Activated CD4-positive, alpha-beta T cell treated with anti-CD3 and anti-CD28 coated beads, Interleukin-2, amount 50 U/mL, for 1 hour (primary cell): ENCODE measurements at places on chromosomes 11 and 22.

- DNase-seq = no peak
Observed at GRCh38 chr22:17982572-17983141, 41.7 kb downstream of the MICAL3 start.

DNA sequence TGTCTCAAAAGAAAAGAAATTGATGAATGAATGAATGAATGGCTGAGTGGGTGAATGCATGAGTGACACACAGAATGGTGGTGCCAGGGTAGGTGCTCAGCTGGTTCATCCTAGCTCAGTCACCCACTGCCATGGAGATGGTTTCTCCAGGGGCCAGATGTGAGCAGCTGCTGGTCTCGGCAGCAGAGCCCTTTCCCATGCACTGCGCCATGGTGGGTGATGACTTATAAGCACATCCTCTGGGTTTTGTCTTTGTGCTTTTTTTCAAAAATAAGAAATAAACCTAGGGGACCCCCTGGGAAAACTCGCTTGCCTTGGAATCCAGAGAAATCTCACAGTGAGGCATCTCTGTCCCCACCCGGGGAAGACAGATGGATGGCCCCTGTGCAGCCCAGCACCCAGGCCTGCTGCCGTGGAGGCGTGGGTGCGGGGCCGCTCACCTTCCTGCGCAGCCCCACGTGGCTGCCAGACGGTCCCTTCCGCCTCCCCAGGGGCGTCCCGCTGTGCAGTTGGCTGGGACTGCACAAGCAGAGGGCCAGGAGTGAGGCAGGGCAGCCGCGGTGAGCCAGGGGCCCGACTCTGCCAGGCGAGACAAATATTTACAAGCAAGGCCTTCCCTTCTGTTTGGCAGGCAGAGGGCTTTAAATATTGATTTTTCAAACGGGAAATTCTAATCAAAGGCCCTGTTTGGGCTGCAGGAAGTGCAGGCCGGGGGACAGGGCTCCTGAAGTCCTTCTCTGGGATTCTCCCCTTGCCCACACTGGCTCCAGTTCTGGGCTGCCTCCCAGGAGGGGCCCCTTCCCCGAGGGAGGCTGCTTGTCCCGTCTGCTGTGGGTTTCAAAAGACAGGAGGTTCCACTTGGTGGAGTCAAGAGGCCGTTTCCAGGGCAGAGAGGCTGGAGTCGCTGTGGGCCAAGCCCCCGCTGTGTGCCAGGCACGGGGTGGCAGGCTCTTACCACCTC, 24.3 kb downstream of the MPPED1 start:
- no peak for DNase-seq

DNA sequence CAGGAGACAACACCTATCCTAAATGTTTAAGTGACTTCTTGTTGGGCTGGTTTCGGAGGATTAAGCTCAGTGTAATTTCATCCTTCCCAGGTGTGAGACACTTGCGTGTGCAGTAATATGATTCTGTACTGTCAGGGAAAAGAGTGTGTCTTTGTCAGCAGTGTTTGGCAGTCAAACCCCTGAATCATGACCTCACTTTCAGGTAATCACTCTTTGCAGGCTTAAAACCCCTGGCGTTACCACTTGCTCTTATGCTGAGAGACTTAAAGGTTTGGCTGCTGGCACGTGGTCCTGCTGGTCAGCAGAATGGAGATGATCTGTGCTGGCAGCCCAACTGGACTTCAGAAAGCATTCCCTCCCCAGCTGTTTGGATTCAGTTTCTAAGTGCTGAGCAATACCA, 56.1 kb downstream of the APIP start:
- no peak for DNase-seq

DNA sequence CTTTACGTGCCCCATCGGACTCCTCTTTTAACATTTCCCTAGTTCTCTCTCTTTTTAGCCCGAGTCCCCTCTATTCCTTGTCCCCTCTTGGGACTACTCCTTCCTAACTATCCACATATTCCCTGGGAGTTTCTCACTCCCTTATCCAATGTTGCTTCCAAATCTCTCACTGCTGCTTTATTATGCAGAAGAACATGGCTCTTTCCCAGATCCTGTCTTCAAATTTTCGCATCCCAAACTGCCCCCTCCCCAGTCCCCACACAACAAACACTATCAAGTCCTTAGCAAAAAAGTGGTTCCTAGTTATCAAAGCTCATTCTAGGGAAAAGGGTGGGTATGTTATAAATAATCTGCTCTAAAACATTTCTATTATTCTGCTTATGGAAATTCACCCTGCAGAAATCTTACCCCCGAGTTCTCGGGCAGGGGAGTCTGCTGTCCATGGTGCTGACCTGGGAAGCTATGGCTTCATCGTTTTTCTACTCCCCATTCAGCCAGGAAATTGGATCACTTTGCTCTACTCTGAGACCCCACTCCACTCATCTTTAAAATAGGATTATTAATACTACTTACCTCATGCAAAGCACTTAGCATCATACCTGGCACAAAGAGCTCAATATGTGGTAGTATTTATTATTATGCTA, 393.5 kb downstream of the BUD13 start:
- DNase-seq = no peak

- no peak for DNase-seq
Observed at GRCh38 chr11:86141727-86142126, 72.8 kb upstream of the PICALM start.

GRCh38 chr11:117199053-117199915, at the start of gene TAGLN:
Gene TAGLN, plus strand, starts transcription at chr11:117199370. Its CDS starts 3,644 bp downstream, at chr11:117203014.
- DNase-seq = no peak

DNA sequence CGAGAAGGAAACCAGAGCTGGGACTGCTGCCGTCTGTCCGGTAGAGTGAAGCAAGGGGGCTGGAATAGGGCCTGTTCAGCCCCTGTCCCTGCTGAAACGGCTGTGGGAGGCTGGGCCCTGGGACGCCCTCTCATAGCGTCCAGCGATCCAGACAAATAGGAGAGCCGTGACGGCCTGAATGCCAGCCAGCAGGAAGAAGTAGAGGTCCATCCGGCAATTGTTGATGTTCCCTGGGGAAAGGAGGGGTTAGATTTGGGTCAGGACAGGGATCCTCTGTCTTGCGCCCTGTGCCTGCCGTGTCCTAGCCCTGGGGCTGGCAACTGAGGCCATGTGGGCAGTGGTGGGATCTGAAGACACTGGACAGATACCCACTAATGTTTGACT, 12.9 kb downstream of the TMEM132A start:
- no peak for DNase-seq

GRCh38 chr11:47350315-47350714, 2.2 kb downstream of the MYBPC3 start:
- no peak for DNase-seq

- DNase-seq = no peak
Observed at GRCh38 chr11:72026090-72026489, 27.4 kb downstream of the IL18BP start.

- DNase-seq = no peak
Observed at GRCh38 chr11:99184146-99184545, 163.4 kb downstream of the CNTN5 start.

DNA sequence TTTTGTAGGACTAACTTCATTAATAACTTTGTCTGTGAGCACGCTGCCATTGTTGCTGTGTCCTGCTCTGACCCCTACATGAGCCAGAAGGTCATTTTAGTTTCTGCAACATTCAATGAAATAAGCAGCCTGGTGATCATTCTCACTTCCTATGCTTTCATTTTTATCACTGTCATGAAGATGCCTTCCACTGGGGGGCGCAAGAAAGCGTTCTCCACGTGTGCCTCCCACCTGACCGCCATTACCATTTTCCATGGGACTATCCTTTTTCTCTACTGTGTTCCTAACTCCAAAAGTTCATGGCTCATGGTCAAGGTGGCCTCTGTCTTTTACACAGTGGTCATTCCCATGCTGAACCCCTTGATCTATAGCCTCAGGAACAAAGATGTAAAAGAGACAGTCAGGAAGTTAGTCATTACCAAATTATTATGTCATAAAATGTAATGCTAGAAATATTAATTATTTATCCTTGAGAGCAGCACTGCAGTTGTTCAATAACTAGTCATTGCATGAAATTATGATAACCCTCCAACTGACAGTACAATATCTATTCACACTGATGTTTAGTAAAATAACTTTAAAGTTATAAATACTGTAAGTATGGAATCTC, 46.4 kb upstream of the OR5D13 start:
- no peak for DNase-seq

GRCh38 chr11:2732261-2732939, 32.6 kb upstream of the KCNQ1OT1 start:
- no peak for DNase-seq

GRCh38 chr11:12640926-12641849, 33.0 kb upstream of the TEAD1 start:
- no peak for DNase-seq

- no peak for DNase-seq
Observed at GRCh38 chr11:102617466-102618008, 7.6 kb downstream of the MMP20 start.

DNA sequence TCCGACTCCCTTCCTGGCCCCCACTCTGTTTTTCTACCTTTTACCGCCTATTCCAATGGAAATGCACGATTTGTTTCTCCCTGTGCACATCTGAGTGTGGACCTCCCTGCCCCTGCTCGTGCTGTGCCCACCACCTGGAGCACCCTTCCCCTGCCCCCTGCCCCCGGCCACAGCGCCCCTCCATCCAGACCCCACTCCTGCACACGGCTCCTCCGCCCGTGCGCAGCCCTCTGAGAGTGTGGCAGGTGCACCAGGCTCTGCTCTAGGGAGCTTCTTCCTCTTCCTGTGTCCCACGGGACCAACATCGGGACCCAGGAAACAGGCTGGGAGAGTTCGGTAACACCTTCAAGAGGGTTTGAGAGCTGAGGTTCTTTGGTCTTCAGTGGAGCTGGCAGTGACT, 62.9 kb downstream of the LRP5 start:
- DNase-seq = no peak

GRCh38 chr11:66976028-66976467, 944 bp downstream of the C11orf86 start:
- no peak for DNase-seq

DNA sequence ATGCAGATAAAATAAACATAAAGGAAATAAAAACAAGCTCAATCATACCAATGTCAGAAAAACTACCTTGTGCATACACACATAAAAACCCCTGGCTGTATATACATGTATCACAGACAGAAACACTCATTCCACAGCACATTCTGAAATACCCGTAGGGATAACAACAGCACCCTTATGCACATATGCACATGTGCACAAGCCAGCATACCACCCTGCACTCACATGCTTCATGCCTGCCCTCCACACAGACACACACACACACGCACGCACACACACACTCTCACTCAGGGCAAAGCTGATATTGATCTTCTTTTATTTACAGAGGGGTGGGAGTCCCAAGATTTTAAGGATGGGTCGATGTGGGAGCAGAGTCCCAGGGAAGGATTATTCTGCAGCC, 92.1 kb downstream of the CSNK2A3 start:
- DNase-seq = no peak

DNA sequence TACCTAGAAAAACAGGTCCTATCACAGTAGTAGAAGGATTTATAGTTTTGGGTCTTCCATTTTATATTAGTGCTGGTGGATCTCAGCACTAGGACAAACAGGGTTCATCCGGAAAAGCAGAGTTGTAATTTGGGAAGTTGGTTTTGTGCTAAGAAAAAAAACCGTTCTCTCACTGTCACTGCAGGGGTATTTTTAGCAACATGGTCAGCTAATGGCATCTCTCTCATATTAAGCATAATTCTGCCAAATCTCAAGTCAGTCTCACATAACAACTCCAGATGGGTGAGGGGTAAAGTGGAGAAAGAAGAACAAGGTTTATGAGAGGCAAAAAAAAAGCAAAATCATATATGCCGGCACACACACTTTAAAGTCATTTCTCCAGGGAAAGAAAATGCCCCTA, 51.6 kb upstream of the GDPD4 start:
- DNase-seq = no peak

DNA sequence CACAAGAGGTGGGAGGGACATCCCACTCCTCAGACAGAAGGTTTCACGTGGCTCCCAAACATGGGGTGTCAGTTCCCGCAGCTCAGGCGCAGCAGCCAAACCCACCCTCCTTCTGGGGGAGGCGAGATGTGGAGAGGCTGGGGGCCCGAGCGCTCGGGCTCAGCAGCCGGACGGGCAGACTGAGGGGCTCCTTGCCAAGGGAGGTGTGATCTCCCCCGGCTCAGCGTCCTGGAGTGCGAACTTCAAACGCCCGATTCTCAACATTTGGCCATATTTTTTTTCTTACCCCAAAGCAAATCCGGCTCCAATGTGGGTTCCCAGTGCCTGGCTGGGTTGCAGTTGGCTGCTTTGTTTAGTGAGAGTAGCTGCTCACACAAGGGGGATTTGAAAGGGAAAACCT, 477.9 kb downstream of the MN1 start:
- no peak for DNase-seq
